Kidney (tissue), 22 donors: ENCODE measurements at places on chromosomes 2 and 18.

DNA sequence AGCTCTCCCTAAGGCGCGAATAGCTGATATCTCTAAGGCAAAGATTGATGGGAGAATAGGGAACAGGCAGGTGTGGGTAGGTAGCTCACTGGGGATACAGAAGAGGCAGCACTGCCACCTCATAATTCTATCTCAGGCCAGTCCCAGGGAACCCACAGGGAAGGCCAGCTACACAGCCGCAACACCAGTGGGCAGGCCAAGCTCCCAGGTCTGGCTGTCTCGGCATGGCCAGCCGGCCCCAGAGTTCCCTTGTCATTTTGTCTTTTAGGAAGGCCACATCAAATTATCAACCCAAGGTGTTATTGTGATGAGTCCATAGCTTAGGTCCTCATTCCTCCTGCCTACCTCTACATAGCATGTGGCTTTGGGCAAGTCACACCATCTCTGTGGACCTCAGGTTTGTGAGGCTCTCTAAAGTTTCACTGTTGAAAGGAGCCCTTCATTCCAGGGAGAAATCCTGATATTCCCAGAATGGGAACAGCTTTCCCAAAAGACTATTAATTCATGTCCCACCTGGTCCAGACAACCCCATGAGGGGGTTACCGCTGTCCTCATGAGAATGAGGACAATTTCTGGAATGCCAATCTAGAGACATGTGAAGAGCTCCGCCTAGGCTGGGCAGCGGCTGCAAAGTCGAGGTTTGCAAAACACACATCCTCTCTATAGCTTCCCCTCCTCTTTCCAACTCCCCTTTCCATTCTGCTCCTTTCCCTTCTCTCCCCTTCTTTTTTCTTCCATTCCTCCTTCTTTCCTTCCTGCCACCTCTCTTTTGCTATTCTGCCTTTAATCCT is 287.1 kb upstream of the ID2 start:
- no peak for DNase-seq

- peak; percentile 7 for DNase-seq
These were observed 122.1 kb upstream of the HS6ST1 start for GRCh38 chr2:128440666-128441340.

DNA sequence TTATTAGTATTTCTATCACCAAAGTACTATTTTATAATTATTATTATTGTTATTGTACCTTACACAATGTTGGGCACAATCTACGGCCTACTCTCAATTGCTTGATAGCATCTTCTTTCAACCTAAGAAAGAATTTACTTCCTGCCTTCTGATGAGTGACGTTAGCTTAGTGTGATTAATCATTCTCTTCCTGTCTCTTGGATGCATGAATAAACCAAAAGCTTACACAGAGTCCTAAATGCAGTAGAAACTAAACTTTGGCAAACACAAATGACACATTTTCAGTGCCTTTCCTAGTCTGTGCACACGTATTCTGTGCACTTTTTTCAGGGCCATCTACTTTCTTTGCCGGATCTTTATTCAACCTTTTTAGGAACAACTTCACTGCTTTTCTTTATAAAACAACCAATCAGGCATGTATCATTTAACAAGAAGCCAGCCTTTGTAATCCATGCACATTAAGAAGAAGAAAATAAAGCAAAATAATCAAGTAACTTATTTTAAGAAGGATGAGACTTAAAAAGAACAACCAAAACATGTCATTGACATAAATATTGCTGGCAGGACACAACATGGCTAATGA is 19.1 kb downstream of the TRAK2 start:
- DNase-seq = peak; percentile 33

DNA sequence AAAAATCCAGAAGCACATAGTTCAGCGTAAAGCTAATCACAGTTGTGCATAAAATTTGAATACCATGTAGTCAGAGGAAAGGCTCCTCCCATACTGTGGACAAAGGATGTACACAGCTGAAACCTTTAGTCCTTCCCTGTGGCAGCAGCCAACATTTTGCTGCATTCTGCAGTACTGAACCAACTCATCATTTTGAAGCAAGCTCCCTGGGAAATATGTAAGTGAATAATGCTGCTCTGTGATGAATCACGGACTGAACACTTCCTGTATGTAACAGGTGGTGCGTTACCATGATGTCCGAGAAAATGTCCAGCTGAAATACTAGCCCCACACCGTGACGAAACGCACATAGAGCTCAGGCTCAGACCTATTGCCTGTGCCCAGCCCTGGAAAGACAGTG is 421.1 kb upstream of the RAB12 start:
- no peak for DNase-seq

DNA sequence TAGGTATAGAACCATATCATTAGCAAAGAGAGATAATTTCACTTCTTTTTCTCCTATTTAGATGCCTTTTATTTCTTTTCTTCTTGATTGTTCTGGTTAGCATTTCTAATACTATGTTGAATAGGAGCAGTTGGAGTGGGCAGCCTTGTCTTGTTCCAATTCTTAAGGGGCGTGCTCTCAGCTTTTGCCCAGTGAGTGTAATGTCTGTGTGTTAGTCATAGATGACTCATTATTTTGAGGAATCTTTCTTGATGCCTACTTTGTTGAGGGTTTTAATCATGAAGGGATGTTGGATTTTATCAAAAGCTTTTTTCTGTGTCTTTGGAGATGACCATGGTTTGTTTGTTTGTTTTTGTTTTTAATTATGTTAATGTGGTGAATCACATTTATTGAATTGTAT is 1453.1 kb upstream of the SLC39A10 start:
- DNase-seq = no peak

GRCh38 chr2:175097297-175097696 is 70.7 kb downstream of the ATF2 start:
- no peak for DNase-seq

- no peak for DNase-seq
These were observed 10.6 kb upstream of the PROC start for GRCh38 chr2:127407661-127408003.

DNA sequence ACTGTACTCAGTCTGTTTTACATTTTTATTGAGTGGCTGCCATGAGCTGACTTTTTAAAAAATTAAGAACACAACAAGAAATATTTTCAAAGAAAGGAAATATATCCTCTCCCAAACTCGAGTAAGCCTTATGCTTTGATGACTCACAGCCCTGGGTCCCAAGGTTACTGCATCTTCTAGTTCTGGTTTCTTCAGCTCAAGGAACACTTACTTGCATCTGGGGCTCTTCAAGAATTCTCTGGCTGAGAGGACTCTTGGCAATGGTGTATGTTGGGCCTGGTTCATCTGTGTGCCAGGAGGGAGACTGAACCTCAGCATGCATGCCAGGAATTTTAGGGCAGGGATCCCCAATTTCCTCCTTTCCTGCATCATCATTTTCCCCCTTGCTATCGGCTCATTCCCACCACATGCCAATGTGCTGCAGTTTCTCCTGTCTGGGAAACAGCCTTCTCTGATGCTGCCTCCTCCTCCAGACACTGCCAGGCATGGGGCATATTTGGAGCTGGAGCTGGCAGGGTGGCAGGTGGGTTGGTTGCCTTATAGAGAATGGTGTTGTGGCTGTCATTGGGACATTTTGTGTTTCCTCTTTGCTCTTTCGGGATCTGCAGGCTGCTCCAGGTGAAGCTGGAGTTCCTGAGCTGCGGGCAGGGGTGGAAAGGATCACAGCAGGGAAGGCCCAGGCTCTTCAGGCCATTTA is 192.2 kb upstream of the HS6ST1 start:
- no peak for DNase-seq

DNA sequence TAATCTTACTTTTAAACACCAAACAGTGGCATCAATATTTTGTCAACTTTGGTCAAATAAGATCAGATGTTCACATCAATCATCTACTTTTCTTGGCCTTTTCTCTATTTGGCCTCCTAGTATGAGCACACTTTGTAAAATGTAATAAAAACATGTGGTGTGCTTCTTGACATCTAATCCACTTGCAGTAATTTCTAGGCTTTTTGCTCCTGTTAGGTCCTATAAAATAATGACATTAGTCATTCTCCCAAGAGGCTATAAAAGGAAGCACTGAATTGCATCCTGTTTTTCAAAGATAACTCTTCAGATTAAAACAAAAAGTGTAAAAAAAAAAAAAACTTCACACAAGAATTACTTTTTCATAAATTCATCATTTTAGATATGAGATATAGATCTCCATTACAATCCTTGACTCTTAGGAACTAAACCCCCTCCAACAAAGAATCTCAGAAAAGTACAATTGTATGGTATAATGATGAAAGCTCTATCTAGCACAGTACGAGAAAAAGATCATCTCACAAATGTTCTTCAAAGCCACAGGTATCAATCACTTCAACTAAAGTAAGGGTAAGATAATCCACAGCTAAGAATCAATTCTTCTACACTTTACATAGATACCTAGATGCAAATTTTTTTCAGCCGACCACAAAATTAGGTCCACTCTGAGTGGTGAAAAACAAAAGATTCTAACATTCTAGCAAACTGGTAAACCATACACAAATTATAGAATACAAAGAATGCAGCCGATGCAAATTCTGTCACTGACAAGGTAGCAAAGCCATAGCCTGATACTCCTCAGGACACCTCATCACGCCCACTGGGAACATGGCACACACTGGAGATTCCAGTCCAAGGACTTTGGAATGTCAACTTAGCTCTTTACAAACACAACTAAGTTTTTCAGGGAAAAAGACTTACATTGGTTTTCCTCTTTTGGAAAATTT is 2.7 kb downstream of the BCL2 start:
- DNase-seq = no peak

GRCh38 chr2:229489016-229489415 is 217.9 kb upstream of the PID1 start:
- no peak for DNase-seq

DNA sequence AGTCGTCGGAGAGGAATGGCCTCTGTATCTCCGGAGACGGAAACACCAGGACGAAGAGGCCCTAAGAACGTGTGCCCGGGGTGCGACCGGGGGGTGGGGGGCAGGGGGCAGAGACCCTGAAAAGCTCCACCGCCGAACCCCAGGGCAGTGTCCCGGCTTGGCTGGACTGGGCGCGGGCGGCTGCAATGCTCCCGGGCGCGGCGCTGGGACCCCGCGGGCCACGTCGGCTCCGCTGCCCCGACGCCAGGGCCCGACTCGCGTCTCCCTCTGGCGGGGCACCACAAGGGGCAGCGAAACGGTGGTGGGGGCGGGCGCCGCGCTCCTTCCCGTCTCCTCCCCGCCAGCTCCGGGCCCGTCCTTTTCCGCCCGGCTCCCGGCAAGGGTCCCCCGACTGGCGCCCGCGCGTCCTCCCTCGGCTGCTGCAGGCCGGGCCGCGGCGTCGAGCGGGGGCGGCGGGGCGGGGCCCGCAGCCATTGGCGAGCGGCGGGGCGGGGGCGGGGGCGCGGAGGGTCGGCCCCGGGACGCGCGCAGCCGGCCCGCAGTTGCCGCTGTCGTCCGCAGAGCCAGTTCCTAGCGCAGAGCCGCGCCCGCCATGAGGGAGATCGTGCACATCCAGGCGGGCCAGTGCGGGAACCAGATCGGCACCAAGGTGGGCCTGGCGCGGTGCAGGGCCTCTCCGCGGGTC is at the start of gene TUBB6:
Gene TUBB6, plus strand, starts transcription at position 541 of the 685 bp plus-strand sequence. Its CDS starts 52 bp downstream, at position 593.
- DNase-seq = peak; percentile 67

- DNase-seq = no peak
These were observed 176.6 kb upstream of the TACR1 start for GRCh38 chr2:75375646-75376582.

GRCh38 chr18:24246143-24246542 is 107.3 kb downstream of the CABYR start:
- no peak for DNase-seq

DNA sequence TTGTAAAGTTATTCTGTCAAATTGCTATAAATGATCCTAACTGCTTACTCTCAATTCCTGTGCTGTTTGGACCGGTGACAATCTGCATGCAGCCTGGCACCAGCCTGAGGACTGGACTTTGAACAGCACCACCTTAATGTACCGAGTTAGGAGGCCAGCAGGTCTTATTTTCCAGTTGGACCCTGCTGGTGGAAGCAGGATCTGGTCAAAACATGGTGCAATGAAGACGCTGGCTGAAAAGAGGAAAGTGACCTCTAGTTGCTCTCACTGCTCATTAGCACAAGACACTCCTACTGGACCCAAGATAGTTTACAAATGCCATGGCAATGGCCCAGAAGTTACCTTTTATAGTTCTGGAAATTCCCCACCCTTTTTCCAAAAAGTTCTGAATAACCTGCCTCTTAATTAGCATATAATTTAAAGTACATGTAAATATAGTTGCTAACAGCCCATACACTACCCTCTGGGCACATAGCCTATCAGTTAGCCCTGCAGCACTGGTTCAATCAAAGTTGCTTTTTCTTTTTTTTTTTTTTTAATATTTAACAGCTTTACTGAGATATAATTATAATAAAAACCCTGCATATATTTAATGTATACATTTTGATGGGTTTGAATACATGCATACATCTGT is 35.8 kb downstream of the RBKS start:
- no peak for DNase-seq

GRCh38 chr2:34307636-34308035 is 708.5 kb upstream of the FAM98A start:
- no peak for DNase-seq

DNA sequence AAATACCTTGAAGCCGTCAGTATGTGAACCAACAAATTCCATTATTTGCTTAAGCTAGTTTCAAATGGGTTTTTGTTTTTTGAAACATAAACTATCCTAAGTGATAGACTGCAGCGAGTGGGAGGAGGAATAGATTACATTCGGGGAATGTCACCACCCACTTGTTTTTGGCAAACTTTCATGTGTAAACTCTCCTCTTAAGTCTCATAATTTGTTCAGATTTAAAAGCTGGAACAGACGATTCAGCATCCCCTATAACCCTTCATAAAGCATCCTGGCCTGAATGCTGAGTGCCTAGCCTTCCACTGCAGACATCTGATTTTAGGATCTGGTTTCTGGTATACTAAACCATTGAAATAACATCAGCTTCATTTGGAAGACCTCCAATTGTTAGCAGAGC is 51.0 kb downstream of the CPO start:
- peak; percentile 47 for DNase-seq

GRCh38 chr2:31082002-31082401 is 56.2 kb downstream of the GALNT14 start:
- no peak for DNase-seq

- no peak for DNase-seq
These were observed 1.9 kb downstream of the LIMS2 start for GRCh38 chr2:127673291-127674069.

DNA sequence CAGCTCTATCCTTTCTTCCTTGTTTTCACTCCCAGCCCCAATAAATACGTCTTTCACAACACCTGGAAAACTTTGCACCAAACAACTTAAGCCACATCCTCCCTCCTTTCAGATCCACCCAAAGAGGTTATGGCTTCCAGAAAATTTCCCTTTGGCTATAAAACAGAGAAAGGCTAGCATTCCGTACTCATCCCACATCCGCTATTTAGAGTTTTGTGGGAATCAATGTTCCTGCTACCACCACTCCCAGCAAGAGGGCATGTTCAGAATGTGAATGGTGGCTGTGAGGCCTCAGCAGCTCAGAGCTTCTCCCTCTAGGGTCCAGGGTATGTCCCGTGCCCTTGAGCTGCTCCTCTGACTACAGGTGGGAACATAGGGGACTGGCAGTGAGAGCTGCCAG is 214.6 kb downstream of the NCK2 start:
- no peak for DNase-seq
